ENCODE measurements at places on chromosomes 6 and 20.
A peak's percentile ranks its signal among the peaks of the same experiment; 100 is the strongest.

DNA sequence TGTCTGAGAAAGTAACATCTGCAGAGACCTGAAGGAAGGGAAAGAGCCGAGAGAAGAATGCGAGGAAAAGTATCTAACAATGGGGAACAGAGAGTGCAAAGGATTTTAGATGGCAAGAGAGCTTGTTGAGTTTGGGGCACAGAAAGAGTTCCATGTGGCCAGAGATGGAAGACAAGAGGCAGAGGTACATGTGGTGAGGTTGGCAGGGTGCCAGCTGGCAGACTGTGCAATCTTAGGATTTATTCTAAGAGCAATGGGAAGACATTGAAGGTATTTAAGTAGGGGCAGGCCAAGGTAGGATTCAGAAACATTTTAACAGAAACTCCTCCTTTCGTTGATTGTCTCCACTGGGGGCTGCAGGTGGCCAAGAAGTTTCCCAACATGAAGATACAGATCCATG lies 20.4 kb upstream of the LBP start:
- DNase-seq: no peak

- no peak for DNase-seq
Observed at GRCh38 chr6:81246200-81246599, 506.3 kb downstream of the TENT5A start.

GRCh38 chr6:55304747-55305146 lies 22.5 kb upstream of the GFRAL start:
- DNase-seq: no peak

DNA sequence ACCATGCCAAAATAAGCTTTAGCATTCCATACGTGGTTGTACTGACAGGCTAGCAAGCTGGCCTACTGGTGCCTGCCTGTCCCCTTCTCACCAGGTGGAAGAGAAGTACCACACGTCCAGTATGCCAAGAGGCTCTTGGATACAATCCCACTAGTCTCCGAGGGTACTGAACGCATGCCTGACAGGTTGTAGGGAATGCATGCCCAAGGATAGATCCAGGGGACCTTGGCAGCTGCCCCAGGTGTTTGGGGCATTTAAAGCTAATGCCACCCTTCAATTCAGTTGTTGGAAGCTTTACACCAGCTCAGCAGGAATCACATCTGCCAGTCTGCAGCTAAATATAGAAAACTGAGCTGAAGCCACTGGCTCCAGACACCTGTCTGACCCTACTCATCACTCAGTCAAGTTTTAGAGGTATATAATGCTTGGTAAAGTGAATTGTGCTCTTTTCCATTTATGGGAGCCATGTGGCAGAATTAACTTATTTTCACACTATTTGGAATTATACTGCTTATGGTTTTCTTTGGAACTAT lies 4.9 kb downstream of the TUBB2B start:
- no peak for DNase-seq

GRCh38 chr6:26104457-26105108 lies 17.4 kb downstream of the HFE start:
- no peak for DNase-seq

- DNase-seq: no peak
Observed at GRCh38 chr20:40681165-40681564, 7.9 kb downstream of the MAFB start.

- DNase-seq: no peak
Observed at GRCh38 chr20:46964618-46965455, 70.2 kb downstream of the EYA2 start.

GRCh38 chr6:14502551-14502950 lies 385.0 kb downstream of the CD83 start:
- DNase-seq: no peak

DNA sequence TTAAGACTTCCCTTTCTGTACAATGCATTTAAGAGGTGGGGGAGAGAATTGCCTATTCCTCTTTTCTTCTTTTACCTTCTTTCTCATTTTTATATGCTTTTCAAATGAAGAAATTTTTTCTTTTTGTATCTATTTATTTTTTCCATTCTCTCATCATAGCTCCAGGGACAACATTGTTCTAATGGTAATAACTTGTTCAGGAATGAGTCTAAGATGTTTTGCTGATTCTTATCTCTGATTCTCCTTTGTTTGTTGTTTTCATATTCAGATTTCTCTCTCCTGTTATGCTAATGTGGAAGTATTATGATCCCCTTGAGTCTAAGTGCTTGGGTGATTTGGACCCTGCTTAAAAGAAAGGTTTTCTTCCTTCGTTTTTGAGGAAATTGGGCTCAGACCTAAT lies 451.6 kb downstream of the CDKAL1 start:
- DNase-seq: no peak

- DNase-seq: peak; percentile 54
Observed at GRCh38 chr6:111841822-111842221, 31.4 kb downstream of the FYN start.

- no peak for DNase-seq
Observed at GRCh38 chr6:144411531-144412165, 126.5 kb downstream of the UTRN start.

GRCh38 chr6:3916211-3916610 lies 67.0 kb downstream of the FAM50B start:
- DNase-seq: no peak

- no peak for DNase-seq
Observed at GRCh38 chr6:32836873-32837272, 1.7 kb downstream of the TAP2 start.

DNA sequence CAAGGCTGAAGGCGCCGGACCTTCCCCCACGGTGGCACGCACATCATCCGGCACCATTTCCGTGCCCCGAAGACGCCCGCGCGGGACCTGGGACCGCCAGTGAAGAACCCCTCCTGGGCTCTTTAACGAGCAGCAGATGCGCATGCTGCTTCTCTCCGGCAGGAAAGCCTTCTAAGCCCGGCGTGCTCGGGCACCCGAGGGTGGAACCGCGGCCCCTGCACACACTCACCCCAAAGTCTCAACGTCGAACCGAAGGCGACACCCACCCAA lies 240 bp downstream of the FOXQ1 start:
- no peak for DNase-seq

GRCh38 chr6:105250533-105250932 lies 70.7 kb upstream of the POPDC3 start:
- no peak for DNase-seq

DNA sequence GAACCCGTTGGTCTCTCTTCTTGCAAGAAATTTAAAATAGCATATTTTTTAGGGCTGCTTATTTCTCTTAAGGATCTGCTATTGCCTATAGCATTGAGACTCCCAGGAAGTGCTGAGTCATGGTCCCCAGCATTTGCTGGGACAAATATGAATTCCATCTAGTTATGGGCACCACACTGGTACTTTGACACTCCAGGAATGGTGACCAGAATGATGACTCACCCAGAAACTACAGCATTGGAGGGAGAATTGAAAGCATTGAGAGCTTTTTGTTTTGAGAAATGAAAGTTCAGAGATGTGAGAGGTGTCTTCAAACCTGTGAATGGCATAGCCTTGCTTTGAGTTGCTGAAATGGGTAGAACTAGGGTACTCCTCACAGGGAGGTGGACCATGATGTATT lies 699.7 kb downstream of the DHX35 start:
- no peak for DNase-seq

DNA sequence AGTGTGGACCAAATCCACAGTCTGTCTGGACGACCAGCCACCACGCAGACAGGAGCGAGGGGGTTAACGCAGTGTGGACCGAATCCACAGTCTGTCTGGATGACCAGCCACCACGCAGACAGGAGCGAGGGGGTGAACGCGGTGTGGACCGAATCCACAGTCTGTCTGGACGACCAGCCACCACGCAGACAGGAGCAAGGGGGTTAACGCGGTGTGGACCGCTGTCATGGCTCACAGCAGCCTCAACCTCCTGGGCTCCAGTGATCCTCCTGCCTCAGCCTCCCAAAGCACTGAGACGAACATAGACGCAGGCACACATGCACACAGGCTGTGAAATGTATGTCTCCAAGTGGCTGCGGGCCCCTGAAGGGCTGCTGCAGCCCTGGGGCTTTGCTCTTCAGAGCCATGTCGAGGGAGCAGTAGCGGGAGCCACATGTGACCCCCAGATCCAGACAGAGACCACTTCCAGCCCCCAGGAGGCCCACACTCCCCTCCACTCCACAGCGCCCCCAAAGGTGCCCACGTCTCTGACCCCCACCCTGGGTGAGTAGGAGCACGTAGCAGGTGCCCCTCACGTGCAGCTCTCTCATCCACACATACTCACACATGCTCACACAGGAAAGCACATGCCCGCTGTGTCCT lies 98.1 kb downstream of the YTHDF1 start:
- no peak for DNase-seq

- no peak for DNase-seq
Observed at GRCh38 chr6:27838945-27839625, 73.1 kb downstream of the OR2B2 start.

Data from CMK (cell line).